ENCODE measurements at places on chromosomes 7 and 10.

- no peak for DNase-seq
Measured at GRCh38 chr10:119149729-119150128, 15.8 kb downstream of the SFXN4 start.

DNA sequence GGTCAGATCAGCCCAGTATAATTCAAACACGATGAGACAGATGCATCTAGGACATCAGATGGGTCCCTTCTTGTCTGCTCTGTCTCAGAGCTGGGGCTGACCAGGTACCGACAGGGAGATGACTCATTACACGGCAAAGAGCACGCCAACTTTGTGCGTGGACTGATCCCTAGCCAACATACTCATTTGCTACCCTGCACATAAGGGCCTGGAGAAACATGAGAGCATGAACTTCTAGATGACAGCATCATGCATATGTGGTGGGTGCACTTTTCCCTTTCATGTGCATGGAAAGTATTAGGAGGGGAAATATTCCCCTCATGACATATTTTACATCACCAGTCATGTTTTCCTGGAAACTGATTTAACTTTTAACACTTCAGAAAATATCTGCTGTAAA lies 35.1 kb upstream of the NPVF start:
- DNase-seq: no peak

- DNase-seq: no peak
Measured at GRCh38 chr7:93249491-93250148, 17.5 kb downstream of the VPS50 start.

DNA sequence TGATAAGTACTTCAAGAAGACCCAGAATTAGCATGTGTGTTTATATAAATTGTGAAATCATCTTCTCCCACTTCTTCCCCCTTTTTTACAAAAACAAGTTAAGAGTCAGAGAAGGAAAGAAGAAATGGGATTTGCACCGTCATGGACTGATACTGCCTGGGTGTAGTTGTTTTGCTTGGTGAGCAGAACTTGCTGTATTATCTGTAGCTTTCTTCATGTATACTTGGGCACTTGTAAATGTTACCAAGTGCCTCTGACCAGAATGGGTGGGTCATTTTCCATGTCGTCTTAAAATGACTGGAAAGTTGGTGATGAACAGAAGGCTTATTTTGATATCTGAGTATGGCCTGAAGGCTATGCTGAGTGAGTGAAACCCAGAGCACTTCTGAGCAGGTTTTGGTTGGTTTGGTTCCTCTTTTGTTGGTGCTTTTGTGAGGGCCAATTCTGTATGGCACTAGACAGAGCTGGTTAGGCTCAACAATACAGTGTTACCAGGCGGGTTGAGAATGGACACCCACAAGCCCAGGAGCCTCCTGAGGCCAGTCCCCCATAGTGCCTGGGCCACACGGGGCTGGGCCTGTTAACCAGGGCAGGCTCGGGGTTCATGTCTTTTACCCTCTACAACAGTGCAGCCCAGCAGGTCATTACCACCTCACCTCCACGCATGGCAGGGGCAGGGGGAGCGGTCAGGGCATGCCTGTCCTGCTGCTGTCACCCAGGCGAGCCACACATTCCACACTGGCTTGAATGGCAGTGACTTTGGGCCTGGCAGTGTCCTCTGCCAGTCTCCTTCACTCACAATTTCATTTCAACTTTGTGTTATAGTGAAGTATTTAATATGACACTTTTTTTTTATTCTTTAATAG lies 115.1 kb downstream of the CCNY start:
- no peak for DNase-seq

Data from renal pelvis (tissue), 12 donors.